ENCODE measurements at places on chromosomes 7 and 10.

GRCh38 chr7:84948634-84949033 is 238.2 kb downstream of the SEMA3D start:
- no peak for DNase-seq

DNA sequence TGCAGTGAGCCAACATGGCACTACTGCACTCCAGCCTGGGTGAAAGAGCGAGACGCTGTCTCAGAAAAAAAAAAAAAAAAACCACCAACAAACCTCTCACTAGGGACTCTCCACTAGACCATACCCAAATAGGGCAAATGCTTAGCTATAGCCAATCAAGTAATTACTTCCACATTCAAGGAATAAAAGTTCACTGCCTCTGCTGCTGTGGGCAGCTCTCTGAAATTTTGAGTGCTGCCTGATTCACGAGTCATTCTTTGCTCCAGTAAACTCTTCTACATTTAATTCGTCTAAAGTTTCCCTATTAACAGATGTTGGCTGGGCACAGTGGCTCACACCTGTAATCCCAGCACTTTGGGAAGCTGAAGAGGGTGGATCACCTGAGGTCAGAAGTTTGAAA is 4.7 kb upstream of the NRBF2 start:
- DNase-seq: no peak

- no peak for DNase-seq
Measured at GRCh38 chr7:68969571-68969970, 628.7 kb upstream of the AUTS2 start.

GRCh38 chr7:30928254-30928872 is 16.7 kb downstream of the AQP1 start:
- no peak for DNase-seq

- no peak for DNase-seq
Measured at GRCh38 chr7:41709621-41710020, 6.7 kb upstream of the INHBA start.

GRCh38 chr7:87000344-87000743 is 59.1 kb downstream of the ELAPOR2 start:
- no peak for DNase-seq

DNA sequence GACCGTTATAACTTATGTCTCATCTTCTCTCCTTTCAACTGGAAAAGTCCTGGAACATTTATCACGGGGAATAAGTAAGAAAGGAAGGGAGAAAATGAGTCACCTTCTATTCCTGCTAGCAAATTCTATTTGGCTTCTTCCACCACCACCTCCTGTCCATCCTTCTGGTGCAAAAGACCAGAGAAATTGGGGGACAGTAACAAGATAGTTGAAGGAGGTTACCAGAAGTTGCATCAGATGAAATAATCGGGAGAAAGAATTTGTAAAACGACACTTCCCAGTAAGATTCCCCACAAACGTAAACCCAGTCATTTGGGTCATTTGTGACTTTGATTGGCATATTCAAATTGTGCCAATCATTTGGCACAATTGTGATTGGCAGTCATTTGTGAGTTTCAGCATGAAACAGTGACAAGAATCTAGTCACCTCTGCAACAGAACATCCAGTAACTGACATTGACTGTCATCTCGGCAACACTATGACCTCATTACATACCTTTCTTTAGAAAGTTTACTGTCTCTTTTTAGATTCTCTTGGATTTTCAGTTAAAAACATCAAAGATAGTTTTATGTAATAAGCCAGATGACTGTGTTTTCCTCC is 51.3 kb upstream of the PIK3CG start:
- DNase-seq: no peak

GRCh38 chr7:95089414-95090315 is 182.3 kb downstream of the PPP1R9A start:
- DNase-seq: no peak

DNA sequence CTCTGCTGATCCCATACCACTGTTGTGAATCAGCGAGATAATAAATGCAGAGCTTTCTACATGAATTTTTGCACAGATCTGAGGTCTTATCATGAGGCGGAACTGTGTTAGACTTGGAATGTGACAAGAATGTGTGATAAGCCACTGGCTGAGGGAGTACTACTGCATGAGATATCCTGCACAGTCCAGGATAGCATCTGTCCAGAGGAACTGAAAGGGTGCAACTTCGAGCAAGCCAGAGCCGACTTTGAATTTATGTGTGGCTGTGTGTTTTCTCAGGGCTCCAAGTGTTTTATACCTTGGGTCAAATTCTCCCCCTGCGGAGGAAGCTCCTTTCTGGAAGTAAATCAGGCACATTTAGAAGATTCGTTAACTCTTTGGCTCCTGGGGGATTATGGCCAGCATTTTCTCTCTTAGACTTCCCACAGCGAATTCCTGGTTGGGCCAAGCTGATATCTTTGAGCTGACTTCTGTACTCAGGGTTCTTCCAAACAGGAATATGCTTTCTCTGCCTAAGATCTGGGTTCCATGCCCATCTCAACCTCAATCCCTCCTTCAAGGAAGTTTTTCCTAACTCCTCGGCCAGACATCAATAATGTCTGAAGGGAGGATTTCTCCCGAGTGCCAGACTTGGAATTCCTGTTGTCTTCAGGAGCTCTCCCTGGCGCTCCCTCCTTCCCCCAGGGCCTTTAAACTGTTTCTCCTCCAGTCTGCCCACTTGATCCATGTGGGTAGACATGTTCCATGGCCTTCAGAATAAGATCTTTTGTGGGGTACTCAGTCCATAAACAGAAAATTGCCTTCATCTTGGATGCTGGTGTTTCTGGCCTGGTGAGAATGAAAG is 2.5 kb upstream of the MEST start:
- no peak for DNase-seq

DNA sequence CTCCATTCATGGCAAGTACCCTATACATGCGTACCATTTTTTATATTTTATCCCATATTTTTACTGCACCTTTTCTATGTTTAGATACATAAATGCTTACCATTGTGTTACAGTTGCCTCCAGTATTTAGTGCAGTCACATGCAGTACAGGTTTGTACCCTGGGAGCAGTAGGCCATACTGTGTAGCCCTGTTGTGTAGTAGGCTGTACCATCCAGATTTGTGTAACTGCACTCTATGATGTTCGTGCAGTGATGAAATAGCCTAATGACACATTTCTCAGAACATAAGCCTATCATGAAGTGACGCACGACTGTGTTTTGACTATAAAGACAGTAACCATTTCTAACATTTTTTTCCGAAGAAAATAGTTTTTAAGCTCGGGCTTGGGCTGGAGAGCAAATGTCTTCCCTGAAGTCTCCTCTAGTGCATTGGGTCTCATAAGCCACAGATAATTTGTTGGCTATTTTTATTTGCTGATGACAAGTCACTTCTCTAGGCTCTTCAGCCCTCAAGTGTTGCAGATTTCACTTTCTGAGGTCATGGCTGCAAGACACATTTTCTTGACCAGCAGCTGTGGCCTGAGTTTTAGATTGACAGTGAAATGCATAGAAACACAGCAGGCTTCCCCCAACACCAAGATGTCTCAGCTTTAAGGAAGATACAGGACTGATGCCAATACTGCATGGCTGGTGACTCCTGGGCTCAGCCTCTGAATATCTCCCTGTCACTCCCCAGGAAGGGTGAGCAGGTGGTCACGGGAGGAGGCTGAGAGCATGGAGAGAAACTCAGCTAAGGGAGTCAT is 26.9 kb downstream of the EPDR1 start:
- no peak for DNase-seq

GRCh38 chr10:72930276-72930675 is 24.3 kb downstream of the PLA2G12B start:
- DNase-seq: no peak

DNA sequence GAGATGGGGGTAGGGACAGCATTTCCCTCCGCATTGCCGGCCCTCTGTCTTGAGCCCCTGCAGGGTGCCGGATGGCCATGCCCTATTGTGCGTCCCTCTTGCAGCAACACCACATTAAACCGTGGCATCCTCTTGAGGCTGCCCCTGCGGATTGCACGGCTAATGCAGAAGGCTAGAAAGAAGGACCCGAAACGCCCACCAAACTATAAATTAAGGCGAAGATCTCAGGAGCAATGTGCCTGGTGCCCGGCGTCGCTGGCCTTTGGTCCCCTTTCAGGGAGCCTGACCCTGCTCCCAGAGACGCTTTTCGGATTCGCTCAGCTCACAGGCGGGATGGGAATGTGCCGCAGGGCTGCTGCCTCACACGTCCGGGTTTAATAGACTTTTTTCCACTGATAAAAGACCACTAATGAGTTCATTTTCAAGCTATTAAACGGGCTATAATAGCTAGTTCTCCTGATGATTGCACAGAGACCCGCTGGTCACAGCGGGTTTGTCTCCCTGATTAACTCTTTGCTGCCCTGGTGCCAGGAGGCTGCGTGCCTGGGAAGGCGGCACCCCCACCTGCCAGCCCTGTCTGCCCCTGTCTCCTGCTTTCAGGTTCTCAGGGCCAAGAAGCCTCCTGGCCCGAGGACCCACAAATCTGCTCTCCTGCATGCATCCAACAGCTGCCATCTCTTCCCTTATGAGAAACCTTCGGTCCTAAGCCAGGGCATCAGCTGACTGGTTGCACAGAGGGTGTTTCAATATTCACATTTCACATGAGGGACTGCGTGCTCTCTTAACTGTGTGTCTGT is 128.3 kb downstream of the ADARB2 start:
- no peak for DNase-seq

DNA sequence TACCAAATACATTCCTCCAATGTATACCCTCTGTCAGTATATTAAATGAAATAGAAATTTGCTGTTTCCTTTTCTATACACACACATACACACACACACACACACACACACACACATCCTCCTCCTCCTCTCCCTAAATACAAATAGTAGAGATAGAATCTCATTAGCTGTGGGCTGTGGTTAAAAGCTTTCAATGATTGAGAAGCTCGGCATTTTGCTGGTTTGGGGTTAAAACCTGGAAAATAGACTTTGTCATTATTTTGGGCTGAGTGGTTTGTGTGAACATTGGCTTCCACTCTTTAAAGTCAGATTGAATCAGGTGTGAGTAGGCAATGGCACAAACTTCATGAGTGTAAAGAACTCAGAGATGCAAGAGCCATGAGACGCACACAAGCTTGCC is 596.0 kb downstream of the XPNPEP1 start:
- DNase-seq: no peak

GRCh38 chr10:87054373-87055295 is 34.5 kb downstream of the FAM25A start:
- no peak for DNase-seq

DNA sequence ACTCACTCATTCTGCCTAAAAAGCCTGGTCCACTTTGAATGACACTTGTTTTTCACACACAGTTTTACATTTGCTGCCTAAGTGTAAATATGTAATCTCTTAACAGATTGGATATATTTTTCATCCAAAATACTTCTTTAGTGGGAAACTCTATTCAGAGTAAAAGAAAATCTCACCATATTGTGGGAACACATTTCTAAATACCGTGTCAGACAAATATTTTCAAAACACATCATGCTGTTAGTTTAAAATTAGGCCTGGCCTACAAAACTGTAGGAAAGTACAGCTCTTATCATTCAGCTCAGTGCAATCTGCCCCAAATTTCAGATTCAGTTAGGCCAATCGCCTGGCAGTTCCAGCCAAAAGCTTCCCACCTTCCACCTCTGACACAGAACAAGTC is 849.8 kb downstream of the NXPH1 start:
- DNase-seq: no peak

GRCh38 chr10:22042557-22043326 is 39.2 kb upstream of the DNAJC1 start:
- no peak for DNase-seq

DNA sequence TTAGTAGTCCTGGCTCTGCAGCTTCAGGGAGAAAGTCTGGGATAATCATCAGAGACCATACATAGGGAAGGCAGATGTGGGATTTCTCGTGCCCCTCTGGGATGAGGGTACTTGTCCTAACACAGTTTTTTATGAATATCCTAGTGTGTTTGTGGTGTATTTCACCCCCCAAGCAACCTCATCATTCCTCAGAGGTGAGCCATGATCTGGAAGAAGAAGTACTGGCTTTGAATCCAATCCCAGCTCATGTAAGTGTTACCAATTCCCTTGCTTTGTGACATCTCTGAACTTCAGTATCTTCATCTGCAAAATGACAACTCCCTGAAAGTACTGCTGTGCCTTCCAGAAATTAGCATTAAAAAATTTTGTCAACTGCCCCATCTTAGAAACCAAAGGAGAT is 347.5 kb upstream of the ZMIZ1 start:
- DNase-seq: no peak

- no peak for DNase-seq
Measured at GRCh38 chr7:151426441-151426903, 13.5 kb downstream of the CRYGN start.

- no peak for DNase-seq
Measured at GRCh38 chr7:94698275-94698674, 42.3 kb upstream of the SGCE start.

- no peak for DNase-seq
Measured at GRCh38 chr7:79227044-79227443, 226.4 kb downstream of the MAGI2 start.

DNA sequence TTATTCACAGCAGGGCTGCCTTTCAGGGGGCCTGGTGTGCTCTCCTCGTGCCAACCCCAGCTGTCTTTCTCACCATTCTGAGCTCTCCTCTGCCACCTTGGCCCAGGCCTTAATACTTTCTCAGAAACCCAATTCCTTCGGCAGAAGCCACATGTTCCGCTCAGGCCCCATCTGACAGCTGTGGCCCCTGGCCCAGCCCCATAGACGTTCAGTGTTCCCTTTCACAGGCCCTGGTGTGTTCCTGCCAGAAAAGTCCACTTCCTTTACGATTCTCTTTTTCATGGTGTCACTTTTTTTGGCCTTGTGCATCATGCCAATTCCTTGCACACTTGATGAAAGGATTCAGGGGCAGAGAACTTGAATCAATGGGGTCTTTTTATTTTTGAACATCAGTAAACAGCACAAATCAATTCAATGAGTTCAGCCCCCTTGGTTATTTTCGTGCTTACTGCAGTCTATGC is 15.9 kb upstream of the GPNMB start:
- DNase-seq: no peak

GRCh38 chr7:81186691-81187090 is 267.8 kb upstream of the SEMA3C start:
- DNase-seq: no peak

GRCh38 chr7:7496311-7496710 is 39.4 kb downstream of the COL28A1 start:
- DNase-seq: no peak

GRCh38 chr7:137025469-137026175 is 157.2 kb downstream of the CHRM2 start:
- DNase-seq: no peak

DNA sequence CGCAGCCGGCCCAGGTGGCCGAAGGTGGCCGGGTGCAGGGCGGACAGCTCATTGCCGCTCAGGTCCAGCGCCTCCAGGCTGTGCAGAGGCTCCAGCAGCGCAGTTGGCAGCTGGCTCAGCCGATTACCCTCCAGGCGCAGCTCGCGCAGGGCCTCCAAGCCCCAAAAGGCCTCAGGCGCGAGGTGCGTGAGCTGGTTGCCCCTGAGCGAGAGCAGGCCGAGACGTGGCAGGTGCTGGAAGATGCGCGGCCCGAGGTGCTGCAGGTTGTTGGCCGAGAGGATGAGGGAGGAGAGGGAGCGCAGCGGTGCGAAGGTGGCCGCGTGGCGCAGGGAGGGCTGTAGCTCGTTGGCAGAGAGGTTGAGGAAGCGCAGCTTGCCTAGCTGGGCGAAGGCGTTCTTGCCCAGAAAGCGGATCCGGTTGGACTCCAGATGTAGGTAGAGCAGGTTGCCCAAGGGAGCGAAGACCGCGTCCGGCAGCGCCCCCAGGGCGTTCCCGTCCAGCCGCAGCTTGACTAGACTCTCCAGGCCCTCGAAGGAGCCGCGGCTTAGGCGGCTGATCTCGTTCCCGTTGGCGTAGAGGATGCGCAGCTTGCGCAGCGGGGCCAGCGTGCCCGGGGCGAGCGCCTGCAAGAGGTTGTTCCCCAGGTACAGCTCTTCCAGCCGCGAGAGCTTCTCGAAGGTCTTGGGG is 923 bp downstream of the TRIL start:
- no peak for DNase-seq
